ENCODE measurements at places on chromosomes 6 and 20.

DNA sequence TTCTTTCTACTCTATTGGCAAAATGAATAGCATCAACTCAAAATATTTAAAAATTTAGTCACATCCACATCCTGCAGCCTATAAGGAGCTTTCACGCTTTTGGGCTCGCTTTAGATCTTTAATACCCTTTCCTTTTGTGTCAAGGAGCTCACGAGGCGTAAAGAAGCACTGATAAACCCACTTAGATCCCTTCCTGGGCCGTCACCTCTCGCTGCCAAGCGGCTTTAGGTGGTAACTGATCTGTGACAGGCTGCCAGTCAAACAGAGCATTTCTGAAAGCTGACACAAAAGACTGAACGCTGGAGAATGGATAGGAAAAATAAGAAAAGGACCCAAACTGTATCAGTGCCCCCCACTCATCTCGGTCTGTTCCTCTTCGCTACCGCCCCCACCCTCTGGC is 385.7 kb upstream of the MMS22L start:
- DNase-seq: no peak

GRCh38 chr6:158047127-158047518 is 65.5 kb downstream of the SYNJ2 start:
- no peak for DNase-seq

GRCh38 chr6:14542670-14543366 is 425.2 kb downstream of the CD83 start:
- no peak for DNase-seq

- DNase-seq: no peak
These were observed 7.9 kb upstream of the CDK19 start for GRCh38 chr6:110823146-110823545.

DNA sequence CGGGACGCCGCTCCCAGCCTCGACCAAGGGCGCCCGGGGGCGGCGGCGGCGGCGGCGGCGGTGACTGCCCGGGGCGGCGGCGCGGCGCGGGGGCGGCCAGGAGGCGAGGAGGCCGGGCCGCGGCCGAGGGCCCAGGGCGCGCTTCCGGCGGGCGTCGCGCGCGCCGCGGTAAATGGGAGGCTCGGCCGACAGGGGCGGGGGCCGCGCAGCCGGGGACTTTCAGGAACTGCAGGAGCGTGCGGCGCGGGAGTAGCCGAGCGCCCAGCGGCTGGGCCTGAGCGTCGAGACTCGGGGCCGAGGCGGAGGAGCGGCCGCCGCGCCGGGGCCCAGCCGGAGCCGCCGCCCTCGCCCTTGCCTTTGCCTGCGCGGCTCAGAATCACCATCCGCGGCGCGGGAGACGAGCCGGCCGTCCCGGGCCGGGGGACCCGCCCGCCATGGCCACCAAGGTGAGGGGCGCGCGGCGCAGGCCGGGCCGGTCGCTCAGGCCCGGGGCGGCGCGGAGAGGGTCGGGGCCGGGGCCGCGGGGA is at the start of gene SNX9:
Gene SNX9 (plus strand): TSS at position 246 of the 527 bp plus-strand sequence. CDS start 189 bp downstream, at position 435.
- DNase-seq: no peak

GRCh38 chr6:81634155-81634880 is 118.2 kb downstream of the TENT5A start:
- no peak for DNase-seq

GRCh38 chr6:31462026-31462963 is 35.6 kb upstream of the MICB start:
- no peak for DNase-seq

GRCh38 chr6:35755278-35755924 is 18.6 kb downstream of the ARMC12 start:
- DNase-seq: no peak

DNA sequence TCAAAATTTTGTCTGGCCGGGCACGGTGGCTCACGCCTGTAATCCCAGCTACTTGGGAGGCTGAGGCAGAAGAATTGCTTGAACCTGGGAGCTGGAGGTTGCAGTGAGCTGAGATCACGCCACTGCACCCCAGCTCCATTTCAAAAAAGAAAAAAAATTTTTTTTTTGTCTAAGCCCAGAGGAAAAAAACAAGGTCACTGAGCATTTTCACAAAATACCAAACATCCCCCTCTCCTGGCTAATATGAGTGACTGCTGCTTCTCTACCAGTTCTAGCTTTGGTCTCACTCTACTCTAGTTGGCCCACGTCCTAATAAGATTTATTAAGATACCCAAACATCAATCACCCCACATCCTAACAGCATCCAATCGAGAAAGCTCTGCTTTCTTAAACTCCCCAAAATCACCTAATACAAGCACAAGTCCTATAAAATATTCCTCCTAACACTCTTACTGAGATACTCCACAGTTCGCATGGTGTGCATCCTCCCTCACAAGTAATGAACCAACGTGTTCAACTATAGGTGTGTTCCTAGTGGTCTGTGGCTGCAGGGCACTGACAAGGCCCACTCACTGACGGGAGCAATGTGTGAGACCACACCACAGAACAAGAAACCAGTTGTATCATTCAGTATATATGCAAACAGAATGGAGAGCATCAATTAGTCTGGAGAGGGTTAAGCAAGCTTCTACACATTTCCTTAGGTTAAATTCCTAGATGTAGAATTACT is 64.2 kb downstream of the FKBP5 start:
- no peak for DNase-seq

GRCh38 chr6:114897536-114897935 is 554.7 kb upstream of the HS3ST5 start:
- DNase-seq: no peak

DNA sequence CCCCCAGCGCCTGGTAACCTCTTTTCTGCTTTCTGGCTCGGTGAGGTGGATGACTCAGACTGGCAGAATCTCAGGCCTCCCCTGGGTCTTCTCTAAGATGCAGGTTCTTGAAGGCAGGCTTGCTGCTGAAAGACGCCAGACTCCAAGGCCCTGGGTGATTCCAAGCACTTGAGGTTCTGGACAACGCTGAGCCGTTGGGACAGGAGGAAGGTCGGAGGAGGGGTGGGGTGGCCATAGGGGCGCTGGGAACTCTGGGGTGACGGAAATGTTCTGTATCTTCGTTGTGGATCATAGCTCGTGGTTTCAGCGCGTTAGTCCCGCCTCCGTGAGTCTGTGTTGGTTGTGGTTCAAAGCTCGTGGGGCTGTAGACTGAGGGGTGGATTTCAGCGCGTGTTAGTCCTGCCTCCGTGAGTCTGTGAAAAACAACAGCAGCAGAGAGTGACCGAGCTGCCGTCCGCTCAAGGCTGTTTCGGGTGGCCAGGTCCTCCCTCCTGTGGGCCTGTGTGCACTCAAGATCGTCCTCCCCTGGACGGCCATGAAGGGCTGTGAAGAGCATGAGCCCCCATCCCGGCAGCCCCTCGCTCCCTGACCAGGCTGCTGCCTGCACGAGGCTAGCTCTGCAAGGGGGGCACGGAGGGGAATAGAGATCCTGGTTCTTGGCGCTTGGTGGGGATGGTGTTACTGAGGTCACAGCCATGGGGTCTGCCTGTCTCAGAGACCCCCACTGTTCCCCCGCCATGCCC is 7.7 kb downstream of the NTSR1 start:
- peak; percentile 20 for DNase-seq

All from stimulated activated CD8-positive, alpha-beta memory T cell treated with anti-CD3 and anti-CD28 coated beads, Interleukin-4, amount 100 ng/mL, for 1 hour (primary cell).